ENCODE measurements at places on chromosomes 2 and 18.
A peak's percentile ranks its signal among the peaks of the same experiment; 100 is the strongest.

DNA sequence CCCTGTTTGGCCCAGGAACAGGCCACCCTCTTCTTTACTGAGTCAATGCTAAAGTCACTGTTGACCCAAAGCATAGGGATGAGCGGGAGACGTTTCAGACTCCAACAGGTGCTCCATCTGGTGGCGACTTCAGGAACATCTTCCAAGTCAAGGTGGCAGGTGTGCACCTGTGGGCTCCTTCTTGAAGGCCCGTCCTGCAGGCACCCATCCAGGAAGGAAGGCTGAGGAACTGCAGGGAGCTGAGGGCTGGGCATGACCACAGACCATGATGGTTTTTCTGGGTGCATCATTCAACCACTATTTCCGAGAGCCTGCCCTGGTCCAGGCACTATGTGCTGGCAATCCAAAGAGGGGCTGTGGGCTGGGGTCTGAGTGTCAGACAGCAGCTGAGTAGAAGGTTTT is 142.8 kb downstream of the NDUFA10 start:
- peaks cover 18% of the 10 kb centered on the region for H3K4me1 ChIP-seq
- no peak overlapping the region for H3K4me3 ChIP-seq
- no peaks in the 10 kb centered on the region for H3K36me3 ChIP-seq
- peak; percentile 13 for DNase-seq
- H3K27ac ChIP-seq, result peak overlapping the region; percentile 51

DNA sequence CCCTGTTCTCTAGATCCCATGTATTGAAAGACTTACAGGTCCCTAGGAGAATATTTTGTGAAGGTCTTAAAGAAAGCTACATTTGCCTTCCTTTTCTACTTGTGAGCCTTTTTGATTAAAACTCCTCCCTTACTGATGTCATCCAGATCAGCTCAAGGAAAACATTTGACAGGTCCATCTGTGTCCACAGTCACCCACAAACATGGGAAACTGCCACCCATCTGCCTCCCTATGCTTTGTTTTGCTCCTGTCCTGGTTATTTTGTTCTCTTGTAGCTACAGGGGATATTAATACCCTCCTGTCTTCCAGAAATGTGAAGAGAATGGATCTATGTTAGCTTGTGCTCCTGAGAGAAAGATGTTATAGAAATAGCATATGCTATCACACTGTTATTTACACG is 203.6 kb upstream of the GALNT5 start:
- no peaks in the 10 kb centered on the region for H3K4me1 ChIP-seq
- H3K4me3 ChIP-seq, result no peak overlapping the region
- H3K27me3 ChIP-seq, result no peaks in the 10 kb centered on the region

DNA sequence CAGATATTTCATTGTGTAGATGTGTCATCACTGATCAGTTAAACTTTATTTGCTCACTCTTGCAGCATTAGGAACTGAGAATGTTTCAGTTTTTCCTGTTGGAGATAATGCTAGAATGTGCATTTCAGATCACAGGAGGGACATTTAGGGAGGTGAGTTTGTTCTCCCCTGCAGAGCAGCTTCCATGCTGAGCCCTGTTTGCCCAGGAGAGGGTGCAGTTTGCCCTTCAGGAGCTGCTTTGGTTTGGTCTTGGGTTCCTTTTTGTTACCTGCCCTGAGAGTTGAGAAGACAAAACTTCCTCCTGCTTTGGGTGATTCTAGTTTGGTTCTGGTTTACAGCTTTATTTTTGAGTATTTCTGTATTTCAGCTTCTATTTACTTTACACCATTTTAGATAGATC is 49.9 kb downstream of the DGKD start:
- no peaks in the 10 kb centered on the region for H3K36me3 ChIP-seq
- DNase-seq, result no peak
- no peak overlapping the region for H3K27ac ChIP-seq
- no peak overlapping the region for H3K4me3 ChIP-seq

- no peaks in the 10 kb centered on the region for H3K36me3 ChIP-seq
- H3K4me1 ChIP-seq, result peaks cover 56% of the 10 kb centered on the region
- no peak overlapping the region for H3K27ac ChIP-seq
- no peak overlapping the region for H3K4me3 ChIP-seq
Measured at GRCh38 chr2:96951125-96951654, 35.2 kb downstream of the FAM178B start.

GRCh38 chr2:127377262-127377661 is 10.5 kb downstream of the MAP3K2 start:
- no peaks in the 10 kb centered on the region for H3K27me3 ChIP-seq
- H3K27ac ChIP-seq, result no peak overlapping the region
- H3K4me3 ChIP-seq, result no peak overlapping the region

DNA sequence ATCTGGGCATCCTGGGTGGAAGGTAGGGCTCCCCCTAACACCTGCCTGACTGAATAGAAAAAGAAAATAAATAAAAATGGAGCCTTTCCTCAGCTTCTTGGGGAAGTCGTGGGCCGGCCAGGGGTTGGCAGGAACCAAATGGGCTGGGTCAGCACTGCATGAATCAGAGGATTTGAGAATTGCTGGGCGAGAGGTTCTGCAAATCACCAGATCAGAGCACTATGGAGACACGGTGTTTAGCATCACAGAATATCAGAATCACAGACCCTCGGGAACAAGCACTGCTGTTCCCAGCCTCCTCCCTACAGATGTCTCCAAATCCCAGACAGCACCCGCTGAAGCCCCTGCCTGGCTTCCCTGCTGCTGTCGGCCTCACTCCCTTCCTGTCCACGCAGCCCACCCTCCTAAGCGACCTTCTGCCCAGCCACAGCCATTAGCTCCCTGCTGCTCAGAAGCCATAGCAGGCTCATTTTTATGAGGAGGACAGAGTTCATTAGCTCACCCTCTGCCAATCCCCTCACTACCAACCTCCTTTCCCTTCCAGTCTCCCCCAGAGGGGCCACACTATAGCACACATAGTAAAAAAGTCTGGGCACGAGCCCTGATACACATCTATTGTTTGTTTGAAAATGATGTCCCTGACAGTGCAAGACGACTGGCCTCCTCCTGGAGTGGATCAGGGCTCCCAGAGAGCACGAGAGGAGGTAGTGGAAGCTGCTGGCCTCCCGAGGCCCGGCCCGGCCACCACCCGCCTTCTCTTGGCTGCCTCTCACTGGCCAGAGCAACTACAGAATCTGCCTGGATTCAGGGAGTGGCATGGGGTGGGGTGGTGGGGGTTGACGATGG is 64.6 kb upstream of the TAF1B start:
- no peaks in the 10 kb centered on the region for H3K36me3 ChIP-seq
- no peaks in the 10 kb centered on the region for H3K27me3 ChIP-seq
- no peak overlapping the region for H3K4me3 ChIP-seq
- H3K27ac ChIP-seq, result no peak overlapping the region
- DNase-seq, result no peak
- peaks cover 66% of the 10 kb centered on the region for H3K4me1 ChIP-seq

GRCh38 chr2:236682651-236683422 is 113.2 kb downstream of the ACKR3 start:
- no peaks in the 10 kb centered on the region for H3K36me3 ChIP-seq
- no peak overlapping the region for H3K27ac ChIP-seq
- H3K4me1 ChIP-seq, result peaks cover 4% of the 10 kb centered on the region
- no peak overlapping the region for H3K4me3 ChIP-seq
- no peak for DNase-seq
- H3K27me3 ChIP-seq, result no peaks in the 10 kb centered on the region

DNA sequence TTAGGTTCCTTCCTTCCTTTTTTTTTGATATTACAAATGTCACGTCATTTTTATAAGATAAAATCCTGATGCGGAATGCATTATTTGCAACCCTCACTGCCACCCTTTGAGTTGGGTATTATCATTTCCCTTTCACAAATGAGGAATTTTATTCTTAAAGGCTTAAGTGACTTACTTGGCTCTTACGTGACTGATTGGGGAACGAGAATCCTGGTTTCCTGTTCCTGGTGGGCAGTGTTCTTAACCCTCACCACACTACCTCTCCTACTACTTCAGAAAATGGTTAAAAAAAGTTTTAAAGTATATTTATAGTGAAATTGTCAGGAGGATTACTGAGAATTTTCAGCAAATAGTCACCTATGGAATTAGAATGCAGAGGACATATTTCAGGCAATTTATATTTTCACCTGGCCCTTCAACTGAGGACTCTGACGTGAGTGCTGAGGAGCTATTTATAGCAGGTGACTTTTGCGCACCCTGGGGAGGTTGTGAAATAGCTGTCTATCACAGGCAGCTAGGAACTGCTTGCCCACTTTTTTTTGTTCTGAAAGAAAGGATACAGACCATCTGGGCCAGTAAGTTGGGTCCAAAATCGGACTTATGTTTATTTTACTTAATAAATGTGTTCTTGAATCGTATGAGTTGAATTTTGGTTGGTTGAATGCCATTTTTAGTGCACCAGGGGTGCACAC is 18.7 kb upstream of the RASGRP3 start:
- no peak overlapping the region for H3K4me3 ChIP-seq
- no peaks in the 10 kb centered on the region for H3K36me3 ChIP-seq
- H3K27me3 ChIP-seq, result no peaks in the 10 kb centered on the region
- DNase-seq, result no peak
- peaks cover 12% of the 10 kb centered on the region for H3K4me1 ChIP-seq

- no peak overlapping the region for H3K4me3 ChIP-seq
- no peaks in the 10 kb centered on the region for H3K27me3 ChIP-seq
- peaks cover 41% of the 10 kb centered on the region for H3K36me3 ChIP-seq
- H3K27ac ChIP-seq, result peak overlapping the region; percentile 90
- DNase-seq, result peak; percentile 44
Measured at GRCh38 chr2:26772064-26773001, 8.2 kb downstream of the SLC35F6 start.

GRCh38 chr2:105746177-105747080 is 1.7 kb downstream of the NCK2 start:
- peak overlapping the region; percentile 87 for H3K27ac ChIP-seq
- H3K4me3 ChIP-seq, result peak overlapping the region; percentile 87
- no peaks in the 10 kb centered on the region for H3K36me3 ChIP-seq
- no peaks in the 10 kb centered on the region for H3K27me3 ChIP-seq

- no peak for DNase-seq
- H3K27me3 ChIP-seq, result no peaks in the 10 kb centered on the region
- H3K4me1 ChIP-seq, result no peaks in the 10 kb centered on the region
- H3K36me3 ChIP-seq, result no peaks in the 10 kb centered on the region
Measured at GRCh38 chr18:41798879-41799278, 156.2 kb upstream of the PIK3C3 start.

- no peak for DNase-seq
- H3K27ac ChIP-seq, result no peak overlapping the region
- no peak overlapping the region for H3K4me3 ChIP-seq
- H3K4me1 ChIP-seq, result peaks cover 10% of the 10 kb centered on the region
- no peaks in the 10 kb centered on the region for H3K27me3 ChIP-seq
Measured at GRCh38 chr18:23712445-23712844, 23.2 kb downstream of the LAMA3 start.

DNA sequence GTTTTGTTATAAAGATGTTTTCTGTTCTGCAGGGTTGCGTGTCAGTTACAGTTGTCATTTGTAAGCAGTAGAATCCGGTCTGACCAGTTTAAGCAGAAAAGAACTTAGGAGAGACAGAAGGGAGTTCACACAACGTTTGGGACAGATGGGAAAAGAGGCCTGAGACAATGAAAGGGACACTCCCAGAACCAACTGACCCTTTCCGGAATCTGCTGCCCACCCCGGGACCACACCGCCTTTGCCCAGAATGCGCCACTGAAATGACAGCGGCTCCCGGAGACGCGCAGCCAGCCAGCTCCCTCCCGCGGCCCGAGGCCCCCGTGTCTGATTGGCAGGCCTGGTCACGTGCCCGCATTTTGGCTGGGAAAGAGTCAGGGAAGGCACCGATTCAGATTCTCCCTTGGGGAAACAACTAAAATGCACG is 244.6 kb downstream of the BCL2 start:
- H3K4me1 ChIP-seq, result no peaks in the 10 kb centered on the region
- no peaks in the 10 kb centered on the region for H3K27me3 ChIP-seq
- no peaks in the 10 kb centered on the region for H3K36me3 ChIP-seq
- H3K4me3 ChIP-seq, result peak overlapping the region; percentile 53

GRCh38 chr18:77645170-77645872 is 395.7 kb downstream of the GALR1 start:
- H3K36me3 ChIP-seq, result no peaks in the 10 kb centered on the region
- no peak overlapping the region for H3K4me3 ChIP-seq
- H3K4me1 ChIP-seq, result no peaks in the 10 kb centered on the region

- H3K4me1 ChIP-seq, result no peaks in the 10 kb centered on the region
- no peaks in the 10 kb centered on the region for H3K27me3 ChIP-seq
- no peak overlapping the region for H3K27ac ChIP-seq
- H3K36me3 ChIP-seq, result no peaks in the 10 kb centered on the region
- H3K4me3 ChIP-seq, result no peak overlapping the region
- no peak for DNase-seq
Measured at GRCh38 chr2:59806486-59806885, 747.0 kb downstream of the BCL11A start.

GRCh38 chr2:158890296-158890905 is 78.0 kb upstream of the TANC1 start:
- peaks cover 62% of the 10 kb centered on the region for H3K4me1 ChIP-seq
- H3K27me3 ChIP-seq, result no peaks in the 10 kb centered on the region
- DNase-seq, result no peak
- no peak overlapping the region for H3K4me3 ChIP-seq

DNA sequence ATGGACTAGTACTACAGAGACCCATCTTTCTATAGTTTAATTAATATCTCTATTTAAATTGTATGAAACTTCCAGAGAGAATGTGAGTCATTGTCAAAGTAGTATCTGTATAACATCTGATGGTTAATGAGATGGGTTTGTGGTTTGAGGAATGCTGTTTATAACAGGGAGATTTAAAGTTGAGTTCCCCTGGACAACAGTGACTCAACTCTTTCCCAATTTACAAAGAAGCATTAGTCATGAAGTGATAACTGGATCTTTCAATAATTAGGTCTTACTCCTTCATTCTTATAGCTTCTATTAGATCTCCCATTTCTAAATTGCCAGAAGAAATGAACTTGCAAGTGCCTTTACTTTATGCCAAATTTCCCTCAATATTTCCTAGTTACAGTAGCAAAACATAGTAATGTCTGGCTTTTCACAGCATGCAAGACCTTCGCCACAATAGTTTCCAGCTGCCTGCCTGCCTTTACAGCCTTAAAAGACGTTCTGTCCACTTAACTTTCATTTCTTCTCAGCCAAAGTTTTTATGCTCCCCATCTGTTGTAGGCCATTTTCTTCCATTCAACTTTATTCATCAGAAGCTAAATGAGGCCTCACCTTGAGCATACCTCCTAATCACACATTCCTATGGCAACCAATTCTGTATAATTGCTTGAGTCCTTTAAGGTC is 47.7 kb upstream of the WDR75 start:
- no peak for DNase-seq
- no peaks in the 10 kb centered on the region for H3K36me3 ChIP-seq
- H3K27me3 ChIP-seq, result no peaks in the 10 kb centered on the region
- H3K4me1 ChIP-seq, result no peaks in the 10 kb centered on the region

GRCh38 chr18:72543357-72544055 is 636 bp downstream of the CBLN2 start:
- no peak for DNase-seq
- no peaks in the 10 kb centered on the region for H3K4me1 ChIP-seq
- H3K36me3 ChIP-seq, result no peaks in the 10 kb centered on the region

GRCh38 chr2:138213084-138213483 is 248.8 kb downstream of the HNMT start:
- no peak for DNase-seq
- no peaks in the 10 kb centered on the region for H3K27me3 ChIP-seq
- no peaks in the 10 kb centered on the region for H3K4me1 ChIP-seq
- no peak overlapping the region for H3K27ac ChIP-seq
- no peak overlapping the region for H3K4me3 ChIP-seq
- H3K36me3 ChIP-seq, result no peaks in the 10 kb centered on the region

All from esophagus squamous epithelium (tissue), 5 donors.